Femur (tissue), 1 donor: ENCODE measurements at places on chromosomes 3 and 15.
A peak's percentile ranks its signal among the peaks of the same experiment; 100 is the strongest.

DNA sequence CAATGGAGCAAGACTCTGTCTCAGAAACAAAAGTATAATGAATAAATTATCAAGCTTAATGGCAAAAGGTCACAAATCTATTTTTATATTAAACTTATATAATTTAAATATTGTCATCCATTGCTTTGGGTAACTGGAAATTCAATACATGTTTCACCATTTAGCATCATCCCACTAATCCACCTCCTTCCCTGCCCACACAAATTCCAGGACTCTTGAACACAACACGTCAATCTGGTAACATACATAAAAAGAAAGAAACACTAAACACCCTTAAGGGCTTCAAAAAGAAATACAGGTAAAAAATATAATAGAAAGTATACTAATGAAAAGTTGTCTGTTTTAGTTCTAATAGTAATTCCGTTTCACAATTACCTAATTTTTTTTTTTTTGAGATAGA is 149.4 kb downstream of the STAG1 start:
- DNase-seq, result no peak

DNA sequence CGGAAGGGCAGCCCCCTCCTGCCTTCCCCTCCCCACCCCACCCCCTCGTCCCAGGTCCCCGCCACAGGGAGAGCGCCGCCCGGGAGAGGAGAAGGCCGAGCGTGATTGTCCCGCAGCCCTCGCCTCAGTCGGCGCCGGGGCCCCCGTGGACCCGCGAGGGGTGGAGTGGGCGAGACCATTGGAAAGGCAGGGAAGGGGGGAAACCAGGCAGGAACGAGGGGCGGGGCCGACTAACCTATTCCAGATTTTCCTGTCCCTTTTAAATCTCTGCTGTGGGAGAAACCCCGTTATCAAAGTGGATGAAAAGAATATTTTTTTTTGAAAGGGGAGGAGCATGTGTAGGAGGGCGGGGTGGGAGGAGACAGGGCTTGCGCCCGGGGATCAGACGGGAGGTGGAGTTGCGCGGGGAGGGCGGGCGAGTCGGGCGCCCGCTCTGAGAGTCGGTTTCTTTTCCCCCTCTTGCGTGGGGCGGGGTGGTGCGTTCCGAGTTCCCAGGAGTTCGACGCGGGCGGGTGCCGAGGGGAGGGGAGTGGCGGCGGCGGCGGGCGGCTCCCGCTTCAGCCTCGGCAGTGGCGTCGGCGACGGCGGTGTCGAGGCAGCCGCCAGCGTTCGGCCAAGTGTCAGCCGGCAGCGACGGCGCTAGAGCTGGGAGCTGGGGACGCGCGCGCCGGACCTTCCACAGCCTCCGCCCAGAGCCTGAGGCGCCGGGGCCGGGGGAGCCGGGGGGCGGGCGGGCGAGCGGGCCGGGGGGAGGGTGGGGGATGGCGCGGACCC is at the start of gene NECTIN3:
NECTIN3 (plus strand) TSS at position 560 of the 774 bp plus-strand sequence; CDS start at position 762, 202 bp downstream.
- DNase-seq, result peak; percentile 95

DNA sequence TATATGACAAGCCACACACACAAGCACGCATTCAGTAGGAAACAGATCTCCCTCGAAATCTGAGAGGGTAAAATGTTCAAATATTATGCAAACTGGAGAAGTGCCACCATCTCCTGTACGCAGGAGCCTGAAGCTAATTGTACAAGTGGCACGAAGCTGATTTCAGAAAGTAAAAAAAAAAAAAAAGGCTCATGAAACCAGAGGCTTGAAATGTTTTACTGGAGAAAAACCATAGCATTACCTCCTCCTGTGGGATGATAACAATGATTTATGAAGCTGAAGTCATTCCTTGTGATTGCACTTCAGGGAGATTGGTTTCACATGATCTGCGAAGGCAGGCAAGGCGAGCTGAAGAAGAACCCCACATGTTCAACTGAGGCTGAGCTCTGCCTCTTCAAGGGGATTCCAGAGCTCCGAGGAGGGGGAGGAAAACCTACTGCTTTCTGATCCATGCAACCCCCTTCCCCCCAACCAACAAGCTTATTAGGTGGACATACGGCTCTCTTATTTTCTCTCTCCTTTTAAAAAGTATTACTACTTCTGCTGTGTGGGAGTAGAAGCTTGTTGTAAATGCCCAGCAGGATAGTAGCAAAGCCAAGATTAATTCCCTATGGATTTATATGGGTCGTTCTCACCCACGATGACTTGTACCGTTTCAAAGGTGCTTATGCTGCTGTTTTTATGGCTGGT is 101.1 kb downstream of the GREM1 start:
- no peak for DNase-seq

- DNase-seq, result peak; percentile 28
Measured at GRCh38 chr3:190258634-190259033, 63.6 kb downstream of the CLDN1 start.

- no peak for DNase-seq
Measured at GRCh38 chr15:62212741-62213140, 47.7 kb upstream of the C2CD4B start.

DNA sequence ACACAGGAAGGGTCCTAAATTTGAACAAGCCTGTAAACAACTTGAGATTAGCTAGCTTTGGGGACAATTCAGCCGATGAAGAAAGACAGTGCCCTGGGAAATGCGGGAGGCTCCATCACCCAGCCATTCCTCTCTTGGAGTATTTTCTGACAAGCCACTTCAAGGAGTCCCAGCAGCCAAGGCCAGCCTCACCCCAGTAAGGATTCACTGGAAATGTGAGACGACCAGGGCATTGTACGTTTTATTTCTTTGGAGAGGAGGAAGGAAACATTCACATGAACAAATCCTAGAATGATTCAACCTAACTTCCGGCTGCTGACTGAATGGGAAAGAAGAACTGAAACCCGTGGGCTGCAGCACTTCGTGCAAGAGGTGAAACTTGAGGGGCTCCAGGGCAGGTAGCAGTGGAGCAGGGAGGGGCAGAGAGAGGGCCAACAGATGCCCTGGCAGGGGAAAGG is 116.4 kb upstream of the ARHGEF3 start:
- no peak for DNase-seq

DNA sequence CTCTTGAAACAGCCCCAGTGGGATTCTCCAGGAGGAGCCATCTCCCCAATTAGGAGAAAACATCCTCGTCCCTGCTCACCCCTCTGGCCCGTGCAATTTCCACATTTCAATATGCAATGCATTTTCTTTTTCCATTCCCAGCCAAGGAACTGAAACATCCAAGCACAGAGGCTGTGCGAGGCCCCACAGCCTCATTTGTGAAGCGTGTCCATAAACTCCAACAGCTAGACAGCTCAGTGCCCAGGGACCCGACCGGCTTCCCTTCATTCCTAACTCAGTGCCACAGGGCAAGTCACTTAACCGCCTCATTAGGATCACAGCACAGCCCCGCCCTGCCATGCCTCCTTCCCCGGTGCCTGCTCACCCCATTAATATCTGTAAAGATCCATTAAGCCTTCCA is 204.2 kb upstream of the IGF1R start:
- DNase-seq, result no peak

GRCh38 chr3:195870442-195870841 is 37.9 kb downstream of the TNK2 start:
- DNase-seq, result no peak

- peak; percentile 46 for DNase-seq
Measured at GRCh38 chr15:71149646-71150557, 34.6 kb downstream of the THSD4 start.

GRCh38 chr3:127273206-127273605 is 14.6 kb downstream of the PRR20G start:
- no peak for DNase-seq

- no peak for DNase-seq
Measured at GRCh38 chr15:76330080-76330680, 6.4 kb upstream of the ISL2 start.

GRCh38 chr15:24966364-24967103 is 11.7 kb downstream of the SNRPN start:
- no peak for DNase-seq

- DNase-seq, result peak; percentile 21
Measured at GRCh38 chr3:121545049-121545573, 677 bp downstream of the POLQ start.

- no peak for DNase-seq
Measured at GRCh38 chr15:95839367-95839782, 491.1 kb upstream of the NR2F2 start.

DNA sequence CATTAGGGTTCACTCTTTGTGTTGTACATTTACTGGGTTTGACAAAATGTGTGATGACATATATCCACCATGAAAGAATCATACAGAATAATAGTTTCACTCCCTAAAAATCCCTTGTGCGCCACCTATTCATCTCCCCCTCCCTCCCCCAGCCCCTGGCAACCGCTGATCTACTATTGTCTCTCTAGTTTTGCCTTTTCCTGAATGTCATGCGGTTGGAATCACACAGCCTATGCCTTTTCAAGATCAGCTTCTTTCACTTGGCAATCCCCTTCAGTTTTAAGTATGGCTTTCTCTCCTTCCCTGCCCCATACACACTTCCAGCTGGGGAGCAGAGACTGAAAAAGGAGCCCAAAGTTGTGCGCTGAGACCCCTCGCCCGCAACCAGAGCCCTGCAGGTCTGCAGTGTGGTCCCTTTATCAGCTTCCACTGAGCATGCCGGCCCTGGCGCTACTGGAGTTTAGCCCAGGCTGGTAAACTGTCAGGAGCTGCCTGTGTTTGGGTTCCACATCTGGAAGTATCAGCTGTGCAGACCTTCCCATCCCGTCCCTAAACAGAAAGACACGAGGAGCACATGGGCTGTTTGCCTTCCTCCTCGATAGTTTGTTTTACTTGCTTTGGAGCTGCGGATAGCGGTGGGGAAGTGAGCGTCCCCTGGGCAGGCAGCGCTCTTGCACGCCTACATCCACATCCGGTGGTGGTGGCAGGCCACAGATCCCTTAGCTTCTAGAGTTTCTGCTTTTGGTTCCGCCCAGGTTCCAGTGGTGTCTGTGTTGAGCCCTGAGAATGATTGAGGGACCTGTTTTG is 12.3 kb downstream of the BOC start:
- DNase-seq, result peak; percentile 71

- no peak for DNase-seq
Measured at GRCh38 chr15:52361975-52362494, 66.4 kb upstream of the MYO5C start.

DNA sequence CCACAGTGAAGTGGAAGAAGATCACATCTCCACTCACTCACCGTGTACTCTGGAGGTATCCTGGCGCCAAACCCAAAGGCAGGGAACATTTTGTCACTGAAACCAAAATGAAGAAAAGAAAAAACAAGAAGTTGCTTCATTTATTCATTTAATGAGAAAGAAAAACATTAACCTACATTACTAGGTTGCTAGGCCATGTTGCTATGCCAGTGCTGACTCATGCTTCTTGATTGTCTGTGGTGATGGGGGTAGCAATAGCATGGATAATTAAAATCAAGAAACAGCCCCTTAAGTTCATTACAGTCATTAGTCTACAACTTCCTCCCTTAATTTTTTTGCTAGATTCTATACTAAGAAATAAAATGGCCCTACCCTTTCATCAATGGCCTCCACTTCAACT is 52.7 kb upstream of the MRPL3 start:
- DNase-seq, result no peak

DNA sequence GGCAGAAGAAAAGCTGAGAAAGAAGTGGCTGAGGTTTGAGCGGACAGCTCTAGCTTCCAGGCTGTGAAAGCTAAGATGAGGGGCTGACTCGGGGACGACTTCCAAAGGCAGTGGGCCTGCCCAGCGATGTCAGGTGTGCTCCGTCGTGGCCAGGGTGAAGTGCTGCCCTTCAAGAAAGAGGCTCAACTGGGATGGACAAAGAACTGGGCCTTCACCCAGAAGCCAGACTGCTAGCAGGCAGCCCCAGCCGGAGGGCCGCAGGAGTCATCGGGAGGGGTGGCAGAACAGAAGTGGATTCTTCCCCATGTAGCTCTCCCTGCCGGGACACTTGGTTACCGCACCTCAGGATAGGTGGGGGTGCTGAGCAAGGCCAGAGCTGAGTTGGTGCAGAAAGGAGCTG is 13.1 kb upstream of the SEC13 start:
- no peak for DNase-seq

- no peak for DNase-seq
Measured at GRCh38 chr15:63077952-63078351, 35.4 kb downstream of the TPM1 start.

DNA sequence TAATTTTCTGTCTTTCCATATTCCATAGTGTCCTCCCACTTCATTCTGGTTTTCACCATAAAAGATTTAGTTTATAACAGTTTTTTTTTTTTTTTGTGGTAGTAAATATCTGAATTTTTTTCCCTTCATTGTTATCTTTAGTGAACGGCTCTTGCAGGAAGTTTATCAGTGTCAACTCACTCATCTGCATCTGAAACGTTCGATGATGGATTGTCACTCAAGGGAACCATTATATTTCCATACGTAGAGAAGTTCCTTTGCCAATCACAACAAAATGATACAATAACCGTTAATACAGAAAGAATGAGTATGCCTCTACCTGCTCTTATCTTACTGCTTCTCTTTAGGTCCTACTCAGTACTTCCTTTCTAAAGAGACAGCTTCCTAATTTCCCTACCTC is 651.2 kb upstream of the KCNMB2 start:
- DNase-seq, result no peak

DNA sequence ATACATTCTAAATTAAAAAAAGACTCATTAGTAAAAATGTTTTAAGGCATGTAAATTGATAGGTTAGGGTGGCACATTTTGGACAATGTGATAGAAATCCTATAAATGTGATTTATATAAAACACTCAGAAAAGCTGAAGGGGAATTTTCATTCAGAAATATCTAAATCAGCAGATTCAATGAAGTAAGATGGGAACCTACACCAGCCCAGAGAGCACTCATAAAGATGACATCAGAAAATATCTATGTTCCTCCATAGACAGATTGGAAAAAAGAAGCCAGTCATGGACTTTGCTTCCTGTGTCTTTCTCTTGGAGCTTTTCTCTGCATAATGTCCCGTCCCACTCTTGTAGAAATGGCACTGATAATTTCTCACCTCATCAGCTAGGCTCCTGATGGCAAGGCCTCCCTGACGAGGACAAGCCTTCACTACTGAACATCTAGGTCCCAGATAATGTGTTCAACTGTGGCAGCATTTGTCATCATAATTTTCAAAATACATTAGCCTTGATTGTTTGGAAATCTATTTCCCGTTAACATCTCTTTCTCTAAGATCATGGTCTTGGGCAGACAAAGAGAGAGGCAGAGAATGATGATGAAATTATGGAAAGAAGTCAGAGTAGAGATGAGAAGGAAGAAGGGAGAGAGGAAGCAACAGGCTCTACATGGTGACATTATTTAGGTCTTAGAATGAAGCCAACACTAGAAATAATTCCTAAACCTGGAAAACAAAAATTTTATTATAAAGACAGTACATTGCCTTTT is 354.4 kb downstream of the NTRK3 start:
- no peak for DNase-seq

GRCh38 chr3:49410846-49411534 is 786 bp downstream of the RHOA start:
- DNase-seq, result no peak

- no peak for DNase-seq
Measured at GRCh38 chr3:13549623-13550422, 898 bp downstream of the FBLN2 start.
